ENCODE measurements at places on chromosomes 7 and 10. TPM values are rescaled to one million over a fixed set of nuclear protein-coding genes. Genes with fewer than 3 reads are reported as not detected.

The ZEB1 gene
- polyA plus RNA-seq: 19.1 TPM

The TEX36 gene
- not detected for polyA plus RNA-seq

The NKX6-2 gene
- 0.65 TPM for polyA plus RNA-seq

The ORC5 gene
- polyA plus RNA-seq: 28.3 TPM

The SHH gene
- polyA plus RNA-seq: not detected

The PPP1R17 gene
- not detected for polyA plus RNA-seq

The CFAP46 gene
- not detected for polyA plus RNA-seq
